Stimulated activated CD4-positive, alpha-beta T cell treated with anti-CD3 and anti-CD28 coated beads, Interleukin-1b, Interleukin-23, amount 100 ng/mL, for 1 hour (primary cell): ENCODE measurements at places on chromosomes 16 and 17.

DNA sequence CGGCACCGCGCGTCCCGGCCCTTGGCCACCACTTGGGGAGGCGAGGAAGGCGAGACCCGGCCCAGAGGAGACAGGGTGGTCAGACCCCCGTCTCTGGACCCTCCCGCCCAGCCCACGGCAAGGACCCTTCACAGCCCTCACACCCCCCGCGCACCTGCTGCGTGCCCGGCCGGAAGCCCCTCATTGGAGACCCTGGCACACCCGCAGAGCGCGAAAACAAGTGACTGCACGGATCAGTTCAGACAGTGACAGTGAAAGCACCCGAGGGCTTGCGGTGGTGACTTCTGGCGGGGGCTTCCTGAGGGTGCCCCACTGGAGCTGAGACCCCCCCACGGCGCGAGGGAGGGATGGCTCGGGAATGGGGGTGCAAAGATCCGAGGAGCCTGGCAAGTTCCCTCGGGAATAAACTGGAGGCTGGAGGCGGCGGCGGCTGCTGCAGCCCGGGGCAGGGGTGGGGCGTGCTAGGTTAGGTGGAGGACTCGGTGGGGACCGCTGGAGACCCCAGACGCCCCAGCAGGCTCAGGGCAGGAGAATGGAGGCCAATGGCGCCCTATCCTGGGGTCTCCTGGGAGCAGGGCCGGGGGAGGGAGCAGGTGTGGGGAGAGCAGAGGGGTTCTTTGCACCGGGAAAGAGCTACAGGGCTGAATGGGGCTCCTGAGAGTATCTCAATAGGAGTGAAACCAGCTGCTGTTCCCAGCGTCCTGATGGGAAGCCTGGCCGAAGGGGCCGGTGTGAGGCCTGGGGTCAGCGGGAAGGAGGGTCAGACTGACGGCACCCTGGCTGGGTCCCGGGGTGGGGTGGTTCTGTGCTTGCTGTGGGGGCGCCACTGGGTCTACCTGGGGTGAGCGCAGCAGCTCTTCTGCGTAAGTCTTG lies 824 bp upstream of the FBXL16 start:
- DNase-seq, result no peak

DNA sequence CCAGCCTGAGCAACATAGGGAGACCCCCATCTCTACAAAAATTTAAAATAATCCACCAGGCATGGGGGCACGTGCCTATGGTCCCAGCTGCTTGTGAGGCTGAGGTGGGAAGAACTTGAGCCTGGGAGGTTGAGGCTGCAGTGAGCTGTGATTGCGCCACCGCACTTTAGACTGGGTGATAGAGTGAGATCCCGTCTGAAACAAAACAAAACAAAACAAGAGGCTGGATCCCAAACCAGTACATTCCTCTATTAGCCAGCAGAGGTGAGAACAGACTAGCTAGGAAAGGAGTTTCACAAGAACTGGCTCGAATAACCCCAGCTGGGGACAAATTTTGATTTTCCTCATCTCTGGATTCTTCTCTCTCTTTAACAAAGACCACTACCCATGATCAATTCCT lies 366.7 kb upstream of the ZFHX3 start:
- no peak for DNase-seq

- DNase-seq, result no peak
These were observed 20.0 kb upstream of the PABPN1L start for GRCh38 chr16:88886420-88886844.

GRCh38 chr17:16217002-16217635 lies at the start of gene PIGL:
Gene PIGL, plus strand, starts transcription at chr17:16217210. Its CDS starts 17 bp downstream, at chr17:16217227.
- peak; percentile 74 for DNase-seq

GRCh38 chr17:57486882-57487301 lies 230.6 kb downstream of the MSI2 start:
- DNase-seq, result no peak

- no peak for DNase-seq
These were observed 9.1 kb upstream of the SIAH1 start for GRCh38 chr16:48394355-48394703.
